Endothelial cell of umbilical vein (primary cell): ENCODE measurements at places on chromosomes 3 and 15.

DNA sequence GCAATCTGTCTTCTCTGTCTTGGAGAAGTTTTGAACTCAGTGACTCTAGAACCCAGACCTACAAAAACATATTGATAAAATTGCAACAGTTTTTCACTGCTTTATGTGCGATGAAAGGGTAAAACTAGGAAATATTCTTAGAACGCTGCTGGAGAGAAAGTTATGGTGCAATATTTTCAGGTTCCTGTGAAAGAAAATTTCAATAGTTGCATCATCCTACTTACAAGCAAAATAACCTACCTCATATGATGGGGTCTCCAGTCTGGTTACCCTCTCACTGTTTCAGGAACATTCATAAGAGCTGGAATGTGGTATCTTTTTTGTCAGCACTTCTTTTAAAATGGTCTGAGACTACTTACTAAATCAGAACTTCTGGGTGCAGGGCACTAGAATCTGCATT is 27.1 kb downstream of the GATM start:
- no peak for DNase-seq

DNA sequence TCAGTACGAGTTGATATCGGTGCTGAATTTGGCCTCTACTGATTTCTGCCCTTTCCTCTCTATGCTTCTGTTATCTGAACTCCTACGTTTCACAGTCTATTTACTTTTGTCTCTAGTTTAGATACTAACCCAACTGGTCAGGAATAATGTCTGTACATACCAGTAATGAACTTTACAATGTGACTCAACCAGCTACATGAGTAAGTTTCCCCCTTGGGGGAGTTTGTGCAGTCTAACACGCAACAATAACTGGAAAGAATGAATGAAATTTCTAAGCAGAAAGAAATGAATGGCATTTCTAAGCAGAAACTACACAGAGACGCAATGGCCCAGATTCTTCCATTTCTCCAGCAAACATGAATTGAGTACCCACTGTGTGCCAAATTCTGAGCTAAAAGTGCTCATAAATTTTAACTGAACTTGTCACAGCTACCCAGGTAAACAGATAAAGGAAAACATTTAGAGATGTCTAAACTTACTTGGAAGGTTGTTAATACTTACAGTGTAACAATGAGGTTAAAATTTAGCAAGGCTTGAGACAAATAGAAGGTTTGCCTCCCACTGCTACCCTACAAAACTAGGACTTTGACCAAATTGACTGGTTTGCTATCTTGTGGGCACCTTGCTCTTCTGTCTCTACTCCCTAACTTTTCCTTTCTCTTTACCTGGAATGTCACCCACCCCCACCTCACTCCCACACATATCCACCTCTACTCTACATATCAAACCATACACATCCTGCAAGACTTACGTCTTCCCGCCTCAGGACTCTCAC is 11.6 kb downstream of the UPK1B start:
- DNase-seq, result no peak

DNA sequence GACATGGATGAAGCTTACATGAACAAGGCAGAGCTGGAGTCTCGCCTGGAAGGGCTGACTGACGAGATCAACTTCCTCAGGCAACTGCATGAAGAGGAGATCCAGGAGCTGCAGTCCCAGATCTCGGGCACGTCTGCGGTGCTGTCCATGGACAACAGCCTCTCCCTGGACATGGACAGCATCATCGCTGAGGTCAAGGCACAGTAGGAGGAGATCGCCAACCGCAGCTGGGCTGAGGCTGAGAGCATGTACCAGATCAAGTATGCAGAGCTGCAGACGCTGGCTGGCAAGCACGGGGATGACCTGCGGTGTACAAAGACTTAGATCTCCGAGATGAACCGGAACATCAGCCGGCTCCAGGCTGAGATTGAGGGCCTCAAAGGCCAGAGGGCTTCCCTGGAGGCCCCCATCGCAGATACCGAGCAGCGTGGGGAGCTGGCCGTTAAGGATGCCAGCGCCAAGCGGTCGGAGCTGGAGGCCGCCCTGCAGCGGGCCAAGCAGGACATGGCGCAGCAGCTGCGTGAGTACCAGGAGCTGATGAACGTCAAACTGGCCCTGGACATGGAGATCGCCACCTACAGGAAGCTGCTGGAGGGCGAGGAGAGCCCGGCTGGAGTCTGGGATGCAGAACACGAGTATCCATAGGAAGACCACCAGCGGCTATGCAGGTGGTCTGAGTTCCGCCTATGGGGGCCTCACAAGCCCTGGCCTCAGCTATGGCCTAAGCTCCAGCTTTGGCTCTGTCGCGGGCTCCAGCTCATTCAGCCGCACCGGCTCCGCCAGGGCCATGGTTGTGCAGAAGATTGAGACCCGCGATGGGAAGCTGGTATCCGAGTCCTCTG is 77.6 kb downstream of the CLDN11 start:
- no peak for DNase-seq

DNA sequence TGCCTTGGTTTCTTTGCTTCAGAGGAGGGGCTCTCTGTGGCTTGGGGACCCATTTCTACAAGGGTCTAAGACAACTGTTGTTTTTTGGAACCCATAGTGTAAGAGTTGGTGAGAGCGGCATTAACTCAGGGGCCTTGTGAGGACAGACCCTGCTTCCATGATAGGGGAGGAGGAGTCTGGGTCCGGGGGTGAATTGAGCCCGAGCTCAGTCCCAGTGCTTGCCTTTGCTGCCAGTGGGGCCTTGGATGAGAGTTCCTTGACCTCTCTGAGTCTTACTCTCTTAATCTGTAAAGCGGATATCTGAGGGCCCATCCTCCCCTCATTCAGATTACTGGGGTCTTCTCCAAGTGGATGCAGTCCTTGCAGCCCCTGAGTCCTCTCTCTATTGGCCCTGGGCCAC is 74.2 kb downstream of the EEFSEC start:
- no peak for DNase-seq

DNA sequence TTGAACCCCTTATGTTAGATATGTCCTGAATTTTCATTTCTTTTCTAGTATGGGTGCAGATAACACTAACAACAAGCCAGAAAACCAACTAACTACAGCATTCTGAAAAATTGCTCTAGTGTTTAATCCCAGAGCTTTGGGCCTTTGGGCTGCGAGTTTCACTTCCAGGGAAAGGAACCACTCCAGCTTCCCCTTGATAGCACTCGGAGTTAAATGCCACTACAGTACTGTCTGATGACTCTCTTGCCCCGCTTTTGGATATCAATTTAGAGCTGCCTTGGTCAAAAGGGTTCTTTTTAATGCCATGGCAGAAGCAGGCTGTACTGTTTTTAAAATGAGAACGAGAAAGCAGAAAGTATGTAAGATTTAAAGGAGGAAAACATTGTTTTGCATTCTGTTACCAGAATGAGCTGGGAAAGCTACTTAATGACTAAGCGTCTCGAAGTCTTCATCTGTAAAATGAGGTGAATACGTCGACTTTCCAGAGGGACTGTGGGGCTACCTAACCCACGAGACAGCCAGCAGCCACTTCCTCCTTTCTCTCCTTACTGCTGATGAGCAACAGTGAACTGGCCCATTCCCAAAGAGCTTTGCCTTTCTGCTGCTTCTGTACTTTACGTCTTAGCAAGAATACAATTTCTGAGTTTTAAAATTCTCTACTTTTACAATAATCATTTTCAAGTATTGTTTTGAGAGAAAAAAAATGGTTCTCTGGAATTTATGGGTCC is 299.3 kb upstream of the LYSMD4 start:
- DNase-seq, result no peak

DNA sequence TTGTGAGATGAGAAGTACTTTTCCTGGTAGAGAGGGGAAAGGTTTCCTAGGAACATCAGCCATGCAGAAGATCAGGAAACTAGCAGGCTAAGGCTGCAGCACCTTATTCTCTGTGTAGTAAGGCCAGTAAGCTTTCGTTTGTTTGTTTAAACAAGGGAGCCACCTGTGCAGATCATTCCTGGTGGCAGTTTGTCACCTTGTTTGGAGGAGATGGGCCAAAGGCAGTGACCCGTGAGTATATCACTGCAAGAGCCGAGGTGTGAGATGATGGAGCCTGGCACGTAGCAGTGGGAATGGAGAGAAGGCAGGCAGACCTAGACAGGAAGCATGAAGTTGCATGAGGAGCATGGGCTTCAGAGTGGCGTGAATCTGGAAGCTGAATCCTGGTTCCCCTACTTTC is 19.6 kb downstream of the ATG7 start:
- no peak for DNase-seq

GRCh38 chr3:40258555-40258954 is 51.0 kb upstream of the EIF1B start:
- no peak for DNase-seq

DNA sequence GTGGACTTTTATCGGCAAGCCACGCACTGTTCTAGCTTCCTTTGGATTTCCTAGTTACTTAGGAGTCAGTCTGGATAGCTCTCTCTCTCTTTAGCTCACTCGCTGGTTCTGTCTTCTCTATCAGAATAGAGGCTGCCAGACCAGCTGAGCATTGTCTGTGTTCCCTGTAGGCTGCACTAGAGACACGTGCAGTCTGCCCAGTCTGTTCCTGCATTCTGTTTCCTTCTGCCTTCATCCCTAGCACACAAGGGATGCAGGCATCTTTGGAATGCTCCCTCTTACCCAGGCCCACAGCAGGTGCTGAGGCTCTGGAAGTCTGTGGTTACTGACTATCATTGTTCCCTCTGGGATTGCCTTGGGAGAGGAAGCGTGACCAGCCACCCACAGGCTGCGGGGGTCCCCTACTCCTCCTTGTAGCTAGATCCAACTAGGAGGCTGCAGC is 322.8 kb downstream of the ZNF621 start:
- peak; percentile 73 for DNase-seq

DNA sequence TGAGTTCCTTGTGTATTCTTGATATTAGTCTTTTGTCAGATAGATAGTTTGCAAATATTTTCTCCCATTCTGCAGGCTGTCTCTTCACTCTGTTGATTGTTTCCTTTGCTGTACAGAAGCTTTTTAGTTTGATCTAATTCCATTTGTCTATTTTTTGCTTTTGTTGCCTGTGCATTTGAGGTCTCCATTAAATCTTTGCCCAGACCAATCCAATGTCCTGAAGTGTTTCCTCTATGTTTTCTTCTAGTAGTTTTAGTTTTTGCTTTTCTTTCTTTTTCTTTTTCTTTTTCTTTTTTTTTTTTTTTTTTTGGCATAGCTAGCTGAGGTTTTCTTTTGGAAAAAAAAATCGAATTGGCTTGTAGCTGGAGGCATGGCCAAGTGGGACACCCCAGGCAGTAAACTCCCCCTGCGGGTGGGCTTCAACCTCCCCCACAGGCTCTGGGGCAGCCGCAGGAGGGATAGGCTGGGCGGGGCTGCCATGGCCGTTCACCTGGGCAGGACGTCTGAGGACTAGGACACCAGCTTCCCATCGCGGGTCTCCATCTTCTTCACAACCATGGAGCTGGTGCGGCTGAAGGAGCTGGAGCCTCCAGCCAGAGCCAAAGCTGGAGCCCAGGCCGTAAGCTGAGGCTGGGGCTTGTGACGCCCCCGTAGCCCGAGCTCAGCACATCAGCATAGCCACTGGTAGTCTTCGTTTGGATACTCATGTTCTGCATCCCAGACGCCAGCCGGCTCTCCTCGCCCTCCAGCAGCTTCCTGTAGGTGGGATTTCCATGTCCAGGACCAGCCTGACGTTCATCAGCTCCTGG is 16.2 kb upstream of the PSTPIP1 start:
- DNase-seq, result no peak

GRCh38 chr3:133197619-133198018 is 159.4 kb downstream of the TMEM108 start:
- no peak for DNase-seq

GRCh38 chr3:9192248-9193025 is 57.0 kb downstream of the SRGAP3 start:
- DNase-seq, result no peak

- peak; percentile 27 for DNase-seq
Measured at GRCh38 chr3:57078635-57079473, 18.4 kb downstream of the SPATA12 start.

DNA sequence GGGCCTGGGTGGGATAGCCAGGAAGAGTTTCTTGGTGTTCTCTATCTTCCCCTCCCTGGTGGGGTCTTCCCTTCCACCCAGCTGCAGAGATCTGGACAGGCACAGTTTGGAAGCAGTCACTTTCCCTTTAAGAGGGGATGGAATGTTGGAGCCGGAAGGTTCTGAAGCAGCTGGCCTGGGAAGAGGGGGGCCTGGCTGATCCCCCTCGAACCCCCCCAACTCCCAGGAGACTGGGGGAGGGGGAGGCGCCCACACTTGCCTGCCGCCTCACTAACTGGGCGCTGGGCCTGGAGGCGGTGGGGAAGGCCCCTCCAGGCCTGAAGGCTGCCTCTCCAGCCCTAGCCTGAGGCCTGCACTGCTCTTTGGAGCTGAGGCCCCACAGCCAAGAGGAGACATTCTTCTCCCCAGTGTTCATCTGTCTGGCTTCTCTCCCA is 1.4 kb downstream of the DVL3 start:
- DNase-seq, result peak; percentile 46

DNA sequence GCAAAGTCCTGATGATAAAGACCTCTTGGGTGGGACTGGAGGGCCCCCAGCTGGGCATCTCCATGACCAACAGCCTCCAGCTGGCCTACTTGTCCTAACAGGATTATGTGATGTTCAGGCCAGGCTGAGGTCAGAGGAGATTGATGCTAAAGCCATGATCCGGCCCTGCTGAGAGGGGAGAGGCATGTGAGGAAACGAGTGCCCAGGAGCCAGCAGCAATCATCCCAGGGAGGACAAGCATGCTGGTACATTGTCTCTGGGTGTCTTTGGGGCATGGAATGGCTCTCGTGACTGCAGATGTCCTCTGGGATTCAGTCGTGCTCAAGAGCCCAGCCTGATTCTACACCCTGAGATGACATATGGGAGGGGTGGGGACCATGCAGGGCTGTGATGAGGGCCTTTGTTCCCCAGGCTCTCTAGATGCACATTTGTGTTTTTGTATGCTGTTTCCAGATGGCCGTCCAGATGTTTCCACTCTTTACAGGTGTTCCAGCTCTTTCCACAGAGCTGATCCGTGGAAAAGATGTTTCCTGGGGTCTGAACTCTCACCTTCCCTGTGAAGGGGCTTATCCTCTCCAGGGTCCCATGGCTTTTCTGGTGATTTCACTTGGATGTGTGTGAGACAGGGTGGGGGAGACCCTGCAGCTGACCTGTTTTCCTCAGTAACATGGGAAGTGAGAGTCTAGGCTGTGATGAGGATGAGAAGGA is 20.2 kb downstream of the SLC24A1 start:
- DNase-seq, result no peak

DNA sequence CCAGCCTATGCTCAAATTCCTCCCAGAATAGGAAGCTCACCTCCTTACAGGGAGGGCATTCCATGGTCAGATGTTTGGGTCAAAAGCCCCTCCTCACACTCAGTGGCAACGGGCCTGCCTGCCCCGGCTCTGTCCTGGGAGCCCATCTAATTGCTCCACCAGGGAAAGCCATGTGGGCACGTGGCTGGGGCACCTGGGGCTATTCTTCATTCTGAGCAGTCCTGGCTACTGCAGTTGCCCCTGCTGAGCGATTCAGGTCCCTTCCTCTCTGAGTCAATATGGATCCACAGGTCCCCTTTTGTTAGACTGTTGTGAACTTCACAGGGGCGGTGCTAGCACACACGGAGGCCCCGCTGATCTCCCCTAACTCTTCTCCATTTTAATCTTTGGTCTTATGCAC is 39.4 kb downstream of the TPRA1 start:
- DNase-seq, result no peak
